Neural cell (in vitro differentiated cells): ENCODE measurements at places on chromosomes 12 and 14. TPM values are rescaled to one million over a fixed set of nuclear protein-coding genes. Genes with fewer than 3 reads are reported as not detected.

The KRT78 gene
- polyA plus RNA-seq = not detected in 2 replicates

The KLHDC1 gene
- polyA plus RNA-seq = 5.2 and 6.5 TPM in 2 replicates

The COL2A1 gene
- 1.2 and 1.3 TPM in 2 replicates for polyA plus RNA-seq

The OR6C2 gene
- polyA plus RNA-seq = not detected in 2 replicates

The TMEM30B gene
- polyA plus RNA-seq = 0.28 TPM in 1 of 2 replicates, not detected in the other

The BDKRB2 gene
- not detected in 2 replicates for polyA plus RNA-seq

The SLCO1B1 gene
- polyA plus RNA-seq = not detected in 2 replicates

The DAO gene
- not detected in 2 replicates for polyA plus RNA-seq

The KICS2 gene
- 0.50 and 0.83 TPM in 2 replicates for polyA plus RNA-seq

The FAIM2 gene
- polyA plus RNA-seq = 4.0 and 5.3 TPM in 2 replicates

The RBP5 gene
- 1.9 TPM in 1 of 2 replicates, not detected in the other for polyA plus RNA-seq

The BHLHE41 gene
- polyA plus RNA-seq = 0.12 TPM in 1 of 2 replicates, not detected in the other

The RARG gene
- polyA plus RNA-seq = 0.61 and 1.0 TPM in 2 replicates

The JPH4 gene
- polyA plus RNA-seq = 68.2 and 76.9 TPM in 2 replicates

The GPR135 gene
- polyA plus RNA-seq = 2.9 and 3.0 TPM in 2 replicates

The TRMT5 gene
- polyA plus RNA-seq = 7.6 and 16.7 TPM in 2 replicates

The PTPRR gene
- 2.2 and 3.6 TPM in 2 replicates for polyA plus RNA-seq

The EEF1AKMT3 gene
- 1.6 and 2.0 TPM in 2 replicates for polyA plus RNA-seq

The PRORP gene
- polyA plus RNA-seq = 26.8 and 35.4 TPM in 2 replicates

The MMP17 gene
- 79.0 and 93.5 TPM in 2 replicates for polyA plus RNA-seq
